ENCODE measurements at places on chromosomes 3 and 15.

DNA sequence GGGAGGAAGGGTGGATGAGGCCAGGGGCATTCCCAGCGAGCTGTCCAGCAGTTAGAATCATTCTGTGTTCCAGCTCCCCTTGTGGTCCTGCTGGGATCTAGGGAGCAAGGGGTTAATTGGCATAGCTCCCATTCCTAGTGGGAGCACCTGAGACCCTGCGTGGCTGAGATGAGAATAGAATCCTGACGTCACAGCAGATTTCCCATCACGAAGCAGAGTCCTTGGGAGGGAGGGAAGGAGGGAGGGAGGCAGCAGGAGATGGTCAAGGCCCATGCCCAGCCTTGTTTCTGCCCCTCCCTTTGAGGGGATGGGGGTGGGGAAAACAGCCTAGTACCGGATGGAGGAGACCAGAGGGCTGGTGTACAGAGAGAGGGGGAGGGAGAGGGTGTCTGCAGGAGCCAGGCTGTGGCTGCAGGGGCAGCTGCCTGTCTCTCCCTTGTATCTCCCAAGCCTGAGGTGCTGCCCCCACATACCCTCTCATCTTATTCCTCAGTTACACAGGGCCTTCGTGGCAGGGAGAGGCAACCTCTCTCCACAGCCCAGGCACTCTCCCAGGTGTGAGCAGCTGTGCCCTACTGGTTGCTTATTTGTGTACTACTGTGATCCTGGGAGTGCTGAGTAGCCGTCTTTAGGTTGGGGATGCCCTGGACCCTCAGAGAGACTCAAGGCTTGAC lies 5.4 kb downstream of the TYRO3 start:
- DNase-seq, result no peak

DNA sequence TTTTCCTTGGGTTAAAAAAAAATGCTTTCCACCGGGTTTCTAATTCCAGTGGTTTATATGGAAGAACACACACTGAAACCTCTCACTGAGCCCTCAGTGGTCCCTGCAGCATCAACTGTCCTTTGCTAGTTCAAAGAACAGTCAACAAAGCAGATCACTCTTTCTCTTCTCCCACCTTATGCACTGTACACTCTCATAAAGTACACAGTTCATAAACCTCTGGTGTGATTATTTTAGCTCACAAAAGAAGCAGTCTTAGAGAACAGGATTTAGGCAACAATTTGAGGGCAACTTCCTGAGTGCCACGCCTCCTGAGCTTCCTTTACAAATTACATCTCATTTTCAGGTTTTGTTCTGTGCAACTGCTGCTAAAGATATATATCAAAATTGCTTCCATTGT lies 728.4 kb upstream of the GOLIM4 start:
- DNase-seq, result no peak

GRCh38 chr15:54280726-54281125 lies 302.5 kb downstream of the UNC13C start:
- no peak for DNase-seq

- DNase-seq, result no peak
Measured at GRCh38 chr15:89649716-89650115, 5.6 kb downstream of the KIF7 start.

GRCh38 chr3:111143-112069 lies 85.2 kb upstream of the CHL1 start:
- no peak for DNase-seq

DNA sequence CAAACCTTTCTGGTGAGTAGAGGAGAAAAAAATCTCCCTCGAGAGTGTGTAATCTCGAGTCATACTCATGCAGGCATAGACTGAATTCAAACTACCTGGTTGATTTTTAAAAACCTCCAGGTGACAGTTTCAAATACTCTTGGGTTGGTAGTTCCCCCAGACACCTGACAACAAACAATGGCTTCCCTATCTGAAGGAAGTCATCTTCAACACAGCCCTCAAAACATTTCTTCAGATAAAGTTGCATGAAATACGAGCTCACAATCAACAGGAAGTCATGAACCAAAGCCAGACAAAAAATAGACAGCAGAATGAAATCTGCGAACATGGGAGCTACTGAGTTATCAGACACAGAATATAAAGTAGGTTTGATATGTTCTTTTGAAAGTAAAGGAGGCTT lies 112.8 kb downstream of the ST8SIA2 start:
- DNase-seq, result no peak

GRCh38 chr15:99909592-99910295 lies 176.5 kb upstream of the LYSMD4 start:
- no peak for DNase-seq

DNA sequence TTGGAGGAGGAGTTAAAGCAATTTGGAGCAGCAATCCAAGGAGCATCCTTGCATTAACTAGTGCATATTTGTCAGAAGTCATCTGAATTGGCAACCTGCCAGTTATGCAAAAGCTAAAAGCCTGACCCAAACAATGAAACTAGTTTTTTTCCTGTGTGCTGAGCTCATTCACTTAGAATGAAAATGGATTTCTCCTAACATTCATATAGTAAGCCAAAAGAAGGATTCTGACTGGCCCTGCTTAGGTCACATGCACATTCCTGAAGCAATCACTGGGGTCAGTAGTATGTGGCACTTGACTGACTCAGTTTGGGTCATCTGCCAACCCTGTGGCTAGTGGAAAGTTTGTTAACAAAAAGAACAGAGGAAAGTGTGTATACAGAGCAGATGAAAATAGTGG lies 30.5 kb downstream of the OXSM start:
- no peak for DNase-seq

DNA sequence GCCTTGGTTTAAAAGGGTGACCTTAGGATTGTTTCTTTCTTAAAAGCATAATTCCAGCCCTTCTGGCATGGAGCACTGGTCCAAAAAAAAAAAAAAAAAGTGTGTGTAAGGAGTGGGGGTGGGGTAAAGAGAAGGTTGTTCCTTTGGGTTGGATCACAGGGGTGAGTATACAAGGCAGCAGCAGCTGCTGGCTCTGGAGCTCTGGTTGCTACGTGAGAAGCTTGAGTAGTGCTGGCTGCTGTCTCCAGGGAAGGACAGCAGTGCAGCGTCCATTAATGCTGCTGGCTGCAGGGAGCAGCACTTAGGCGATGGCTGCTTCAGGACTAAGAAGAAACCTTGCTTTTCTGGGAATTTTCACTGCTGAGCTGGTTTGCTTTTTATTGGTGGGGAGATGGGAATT lies 2.3 kb downstream of the SETD5 start:
- peak; percentile 89 for DNase-seq

- peak; percentile 79 for DNase-seq
Measured at GRCh38 chr3:171306631-171307030, 153.6 kb downstream of the TNIK start.

DNA sequence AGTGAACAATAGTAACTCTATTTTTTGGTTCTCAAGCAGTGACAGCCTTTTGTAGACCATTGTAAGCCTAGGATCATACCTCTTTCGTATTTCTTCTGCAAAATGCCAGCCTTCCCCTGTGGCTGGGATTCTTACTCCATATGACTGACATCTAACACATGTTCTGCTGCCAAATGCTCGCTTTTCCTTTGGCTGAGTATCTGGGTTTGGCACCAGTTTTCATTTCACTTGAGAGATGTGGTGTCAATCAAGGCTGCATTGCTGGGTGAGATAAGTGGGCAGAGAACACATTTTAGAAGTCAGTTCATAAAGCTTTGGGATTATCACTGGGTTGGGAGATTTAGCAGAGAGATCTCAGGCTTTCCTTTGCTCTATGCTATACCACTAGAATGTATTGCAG lies 514.7 kb upstream of the SGO1 start:
- no peak for DNase-seq

DNA sequence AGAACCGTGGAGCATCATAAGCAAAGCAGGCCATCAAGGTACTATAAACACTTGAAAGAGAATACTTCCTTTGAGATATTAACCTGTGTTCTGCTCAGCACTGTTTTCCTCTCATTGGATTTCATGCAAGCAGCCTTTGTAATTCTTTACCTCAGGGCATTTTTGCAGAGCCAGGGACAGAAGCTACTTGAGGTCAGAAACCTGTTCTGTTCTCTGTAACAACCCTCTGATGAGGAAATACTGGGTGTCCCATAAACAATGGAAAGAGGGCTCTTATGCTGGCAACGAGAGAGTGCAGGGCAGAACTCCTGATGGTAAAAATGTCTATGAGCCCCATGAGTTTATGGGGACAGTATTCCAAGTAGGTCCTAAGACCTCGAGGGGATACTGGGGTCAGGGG lies 66.0 kb downstream of the DCLK3 start:
- no peak for DNase-seq

DNA sequence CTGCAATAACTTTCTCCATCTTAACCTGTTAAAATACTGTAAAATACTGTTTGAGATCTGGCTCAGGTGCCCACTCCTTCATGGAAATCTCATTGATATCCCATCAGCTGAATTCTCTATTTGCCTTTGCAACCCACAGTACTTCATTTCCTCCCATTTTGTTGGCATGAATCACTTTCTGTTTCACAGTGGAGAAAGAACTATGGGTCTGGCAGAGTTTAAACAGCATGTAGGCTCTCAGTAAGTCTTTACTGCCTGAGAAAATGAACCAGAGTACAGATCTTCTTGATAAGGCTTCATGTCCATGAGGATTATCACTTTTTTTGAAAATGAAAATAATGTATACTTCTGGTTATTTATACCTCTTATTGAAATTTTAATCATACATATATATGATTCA lies 245.9 kb downstream of the NAALADL2 start:
- DNase-seq, result no peak

GRCh38 chr3:82240322-82240721 lies 478.9 kb upstream of the GBE1 start:
- no peak for DNase-seq

DNA sequence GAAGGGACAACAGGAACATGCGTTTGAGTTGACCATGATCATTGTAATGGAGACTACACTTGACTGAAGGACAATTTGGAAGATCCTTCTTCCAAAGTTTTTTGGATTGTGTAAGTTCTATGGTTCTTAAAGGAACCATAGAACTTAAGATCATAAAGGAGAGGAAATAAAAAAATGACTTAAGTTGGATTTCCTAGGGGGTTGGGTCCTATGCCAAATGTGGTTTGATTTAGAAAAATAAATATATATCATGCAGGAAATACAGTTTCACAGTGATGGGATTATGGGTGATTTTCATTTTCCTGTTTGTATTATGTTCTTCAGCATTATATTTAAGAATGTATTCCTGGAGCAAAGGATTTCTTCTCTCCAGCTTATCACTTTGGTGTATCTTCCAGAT lies 305.5 kb upstream of the DPH6 start:
- no peak for DNase-seq

Data from coronary artery (tissue), 2 donors.